ENCODE measurements at places on chromosomes 4 and X. TPM values are rescaled to one million over a fixed set of nuclear protein-coding genes. Genes with fewer than 3 reads are reported as not detected.

Gene ETDA
- polyA plus RNA-seq = not detected

Gene MAGEA10
- polyA plus RNA-seq = not detected

Gene SHROOM3
- polyA plus RNA-seq = 14.4 TPM

Gene TLL1
- polyA plus RNA-seq = 1.1 TPM

Gene TXK
- polyA plus RNA-seq = 0.91 TPM

Gene UCP1
- not detected for polyA plus RNA-seq

Gene PRSS12
- 4.0 TPM for polyA plus RNA-seq

Gene YY2
- 0.77 TPM for polyA plus RNA-seq
